ENCODE measurements at places on chromosomes 1 and 21.

DNA sequence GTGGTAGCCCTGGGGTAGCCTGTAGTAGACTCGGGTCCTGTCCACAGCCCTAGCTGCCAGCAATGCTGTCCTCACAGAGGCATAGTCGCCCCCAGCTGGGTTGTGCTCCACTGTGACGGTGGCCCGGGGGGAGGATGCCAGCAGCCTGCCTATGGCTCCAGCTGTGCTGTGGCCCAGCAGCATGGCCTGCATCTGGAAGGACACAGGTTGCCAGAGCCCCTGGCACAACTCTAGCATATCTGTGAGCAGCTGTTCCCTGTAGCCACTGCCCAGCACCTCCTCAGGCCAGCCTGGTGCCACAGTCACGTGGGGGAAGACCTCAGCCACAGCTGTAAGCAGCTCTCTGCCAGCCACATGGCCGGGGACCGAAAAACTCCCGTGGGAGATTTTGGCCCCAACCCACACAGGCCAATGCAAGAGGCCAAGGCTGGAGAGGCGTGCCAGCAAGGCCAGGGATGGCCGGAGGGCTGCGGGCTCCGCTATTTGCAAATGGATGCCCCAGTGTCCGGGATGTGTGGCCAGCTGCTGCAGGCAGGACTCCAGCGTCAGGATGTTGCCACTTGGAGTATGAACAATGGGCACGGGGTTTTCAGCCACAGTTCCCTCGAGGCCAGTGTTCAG lies 13.9 kb downstream of the FAM151A start:
- no peak for DNase-seq

DNA sequence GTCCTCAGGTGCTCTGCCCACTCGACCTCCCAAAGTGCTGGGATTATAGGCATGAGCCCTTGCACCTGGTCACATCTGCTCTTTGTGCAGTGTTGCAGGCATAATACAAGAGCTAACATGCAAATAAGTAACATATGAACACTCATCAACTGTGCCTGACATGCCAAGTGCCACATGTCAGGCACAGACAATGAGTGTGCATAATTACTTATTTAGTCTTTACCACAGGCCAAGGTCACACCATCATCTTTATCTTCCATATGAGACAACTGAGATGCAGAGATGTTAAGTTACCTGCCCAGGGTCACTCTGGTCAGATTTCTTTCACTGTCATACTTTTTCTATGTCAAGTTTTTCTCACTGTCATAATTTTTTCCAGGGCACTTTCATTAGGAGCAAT lies 126.1 kb downstream of the PPIAL4G start:
- DNase-seq, result no peak

GRCh38 chr1:20165522-20165951 lies 20.4 kb upstream of the UBXN10 start:
- DNase-seq, result no peak

GRCh38 chr1:65952696-65953095 lies 160.0 kb downstream of the PDE4B start:
- DNase-seq, result no peak

- DNase-seq, result peak; percentile 57
Measured at GRCh38 chr1:205321162-205321958, at the start of gene NUAK2. Gene NUAK2, minus strand, starts transcription at chr1:205321745. Its CDS starts 117 bp downstream, at chr1:205321628.

- DNase-seq, result no peak
Measured at GRCh38 chr1:93330617-93331016, 15.1 kb upstream of the DR1 start.

DNA sequence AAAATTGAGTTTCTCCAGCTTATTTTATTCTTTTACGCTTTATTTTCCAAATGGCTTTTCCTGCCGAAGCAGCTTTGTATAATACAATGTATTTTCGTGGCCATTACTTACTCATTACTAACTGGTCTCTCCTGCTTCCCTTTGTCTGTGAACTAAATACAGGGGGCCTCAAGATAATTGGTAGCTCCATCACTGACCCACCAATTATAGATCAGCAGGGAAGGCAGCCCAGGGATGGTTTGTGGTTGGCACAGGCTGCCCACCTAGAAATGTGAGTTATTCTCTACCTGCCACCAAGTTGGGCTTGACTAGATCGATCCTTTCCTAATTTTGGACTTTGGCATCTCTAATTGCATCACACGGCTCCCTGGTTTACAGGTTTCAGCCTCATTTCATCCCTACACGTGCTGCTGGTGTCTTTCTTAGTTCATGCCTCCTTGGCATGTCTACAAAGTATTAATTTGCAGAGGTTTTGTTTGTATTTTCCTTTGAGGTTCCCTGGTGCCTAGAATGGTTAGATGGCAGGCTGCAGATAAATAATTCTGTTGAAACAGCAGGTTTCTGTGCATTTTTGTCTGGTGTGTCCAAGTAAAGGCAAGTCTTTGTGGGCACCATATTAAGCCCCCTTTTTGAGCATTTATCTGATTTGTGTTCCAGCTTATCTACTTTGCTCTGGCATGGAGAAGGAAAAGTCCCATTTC lies 35.2 kb downstream of the PEX14 start:
- no peak for DNase-seq

- DNase-seq, result no peak
Measured at GRCh38 chr21:14814991-14815390, 249.8 kb downstream of the NRIP1 start.

GRCh38 chr1:89697383-89697782 lies 64.5 kb downstream of the LRRC8C start:
- no peak for DNase-seq

- DNase-seq, result no peak
Measured at GRCh38 chr1:107804134-107804533, 160.8 kb downstream of the VAV3 start.

DNA sequence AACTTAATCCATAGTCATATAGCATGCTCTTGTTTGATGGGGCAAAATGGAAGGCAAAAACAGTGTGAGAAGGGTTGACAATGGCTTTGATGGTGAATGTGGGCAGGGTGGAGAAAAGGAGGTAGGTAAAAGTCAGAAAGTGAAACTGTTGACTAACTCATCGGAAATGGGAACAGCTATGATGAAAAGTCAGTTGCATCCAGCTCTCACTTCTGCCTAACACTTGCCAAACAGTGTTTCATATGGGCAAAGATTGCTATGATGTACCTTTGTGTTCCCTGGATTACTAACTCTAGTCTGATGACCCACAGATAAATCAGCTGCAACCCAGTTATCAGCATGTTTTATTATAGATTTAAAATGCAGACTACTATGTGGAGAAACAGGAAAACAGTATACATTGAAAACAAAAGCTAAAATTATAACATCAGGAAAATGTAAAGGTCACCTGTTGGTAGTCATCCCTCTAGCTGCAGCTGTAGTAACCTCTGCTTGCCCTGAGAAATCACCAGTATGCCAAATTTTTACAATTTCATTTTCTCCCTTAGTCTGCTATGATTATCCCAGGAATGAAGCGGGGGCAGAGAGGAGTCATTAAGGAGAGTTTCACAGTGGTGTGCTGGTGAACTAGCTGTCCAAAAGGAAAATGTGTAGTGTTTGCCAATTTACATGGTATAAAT lies 11.7 kb downstream of the TNFSF18 start:
- no peak for DNase-seq

DNA sequence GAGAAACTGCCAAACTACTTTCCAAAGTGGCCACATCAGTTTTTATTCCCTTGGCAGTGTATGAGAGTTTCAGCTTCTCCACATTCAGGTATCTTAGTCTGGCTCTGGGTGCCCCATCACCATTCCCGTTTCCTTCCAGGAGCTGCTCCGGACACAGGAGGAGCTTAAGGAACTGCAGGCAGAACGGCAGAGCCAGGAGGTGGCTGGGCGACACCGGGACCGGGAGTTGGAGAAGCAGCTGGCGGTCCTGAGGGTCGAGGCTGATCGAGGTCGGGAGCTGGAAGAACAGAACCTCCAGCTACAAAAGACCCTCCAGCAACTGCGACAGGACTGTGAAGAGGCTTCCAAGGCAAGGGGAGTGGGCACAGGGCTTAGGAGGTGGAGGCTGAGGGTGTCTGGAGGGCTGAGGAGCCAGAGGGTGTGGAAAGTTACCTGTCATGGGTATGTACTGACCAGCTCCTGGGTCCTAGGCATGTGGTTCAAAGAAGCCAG lies 10.9 kb upstream of the TUFT1 start:
- DNase-seq, result no peak

DNA sequence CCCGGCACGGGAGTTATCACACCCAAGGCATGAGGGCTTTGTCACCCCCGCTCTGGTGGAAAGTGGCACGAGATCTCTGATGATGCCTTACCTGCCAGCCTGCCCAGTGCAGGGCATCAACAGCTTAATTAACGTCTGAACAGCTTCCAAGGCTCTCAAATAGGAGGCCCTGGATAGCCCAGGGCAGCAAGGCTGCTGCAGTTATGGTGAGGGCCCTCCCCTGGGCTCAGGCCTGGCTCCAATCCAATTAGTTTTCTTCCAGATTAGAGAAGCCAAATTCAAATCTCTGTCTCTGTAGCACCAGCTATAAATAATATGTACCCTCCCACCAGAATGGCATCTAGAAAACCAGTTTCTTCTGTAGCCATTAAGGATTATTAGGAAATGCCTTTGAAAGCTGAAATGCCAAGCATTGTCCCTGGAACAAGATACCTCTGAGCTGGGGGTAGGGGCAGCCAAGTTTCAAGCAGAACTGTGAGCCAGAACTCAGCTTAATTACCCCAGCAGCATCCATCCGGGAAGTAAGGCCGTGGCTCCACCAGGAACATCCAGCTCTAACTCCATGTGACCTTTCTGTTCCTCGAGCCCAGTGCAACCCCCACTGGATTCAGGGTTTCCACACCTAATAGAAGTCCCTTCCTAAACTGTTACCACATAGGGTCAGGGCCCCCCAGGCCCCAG lies 12.5 kb downstream of the QSOX1 start:
- no peak for DNase-seq

- DNase-seq, result no peak
Measured at GRCh38 chr21:41480086-41480690, 27.8 kb downstream of the TMPRSS2 start.
